Esophagus mucosa (tissue), 1 donor: ENCODE measurements at places on chromosomes 2 and 18.

GRCh38 chr2:36486521-36487044 is 111.4 kb downstream of the FEZ2 start:
- ATAC-seq: no peak

GRCh38 chr2:129480790-129481189 is 498.7 kb upstream of the RAB6C start:
- ATAC-seq: no peak

DNA sequence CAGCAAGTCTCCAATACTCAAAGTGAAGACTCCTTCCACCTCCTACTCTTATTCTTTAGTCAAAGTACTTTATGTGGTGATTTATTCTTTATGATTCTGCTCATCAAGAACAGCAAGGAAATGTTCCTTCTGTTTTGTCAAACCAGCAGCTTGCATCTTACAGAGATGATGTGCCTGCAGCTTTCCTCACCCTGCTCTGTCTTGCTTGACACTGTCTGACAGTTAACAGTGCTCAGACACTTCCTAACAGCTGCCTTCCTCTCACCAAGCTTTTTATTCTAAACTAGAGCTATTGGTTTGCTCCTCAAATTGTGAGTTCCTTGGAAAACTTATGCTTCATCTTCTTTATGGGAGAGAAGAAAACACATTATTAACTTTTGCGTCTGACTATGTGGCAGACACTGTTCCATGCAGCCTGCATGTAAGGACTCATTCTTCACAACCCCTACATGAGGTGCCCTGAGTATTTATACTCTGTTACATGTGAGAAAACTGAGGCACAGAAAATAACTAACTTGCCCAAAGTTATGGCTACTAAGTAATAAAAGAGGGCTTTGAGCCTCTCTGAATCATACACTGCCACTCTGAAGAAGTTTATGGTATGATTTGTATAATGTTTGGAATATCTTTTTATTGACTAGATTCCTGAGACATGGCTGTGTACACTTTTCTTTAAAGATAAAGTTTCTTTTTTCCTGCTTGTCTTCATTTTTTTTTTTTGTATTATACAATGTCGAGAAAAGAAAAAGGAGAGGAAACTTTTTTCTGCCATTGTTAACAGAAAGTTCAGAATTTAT is 723.3 kb upstream of the DDX18 start:
- no peak for ATAC-seq

- no peak for ATAC-seq
Measured at GRCh38 chr2:205002390-205002789, 457.1 kb downstream of the PARD3B start.

GRCh38 chr2:175195012-175195411 is 13.5 kb upstream of the ATP5MC3 start:
- no peak for ATAC-seq

- ATAC-seq: peak; percentile 32
Measured at GRCh38 chr2:46814160-46814961, 101.2 kb downstream of the MCFD2 start.

GRCh38 chr2:70002241-70002899 is 40.9 kb upstream of the ASPRV1 start:
- no peak for ATAC-seq

DNA sequence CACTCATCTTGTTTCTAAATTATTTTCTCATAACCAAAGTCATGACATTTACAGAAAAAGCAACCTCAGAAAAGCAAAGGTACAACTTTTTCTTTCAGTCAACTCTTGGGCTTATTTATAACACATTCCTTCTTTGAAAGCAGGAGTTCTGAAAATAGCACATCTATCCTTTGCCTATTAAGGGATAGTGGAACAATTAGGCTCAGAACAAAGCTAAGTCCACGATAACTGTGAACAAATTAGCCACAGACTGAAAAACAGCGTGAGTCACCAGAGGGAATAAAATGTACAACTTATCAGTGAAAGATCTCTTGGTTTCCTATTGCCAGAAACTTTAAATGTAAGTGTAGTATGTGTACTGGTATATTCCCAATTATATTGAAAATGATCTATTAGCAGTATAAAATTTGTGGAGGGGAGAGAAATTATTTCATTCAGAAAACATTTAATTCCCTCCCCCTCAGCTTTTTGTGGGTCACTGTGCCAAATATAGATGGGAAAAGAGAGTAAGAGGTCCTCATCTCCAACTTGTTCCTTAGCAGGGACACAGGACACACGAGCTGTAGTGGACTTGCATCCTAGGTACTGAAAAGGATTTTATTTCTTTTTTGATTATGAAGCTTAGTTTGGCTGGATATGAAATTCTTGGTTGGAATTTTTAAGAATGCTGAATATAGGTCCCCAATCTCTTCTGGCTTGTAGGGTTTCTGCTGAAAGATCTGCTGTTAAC is 15.4 kb upstream of the MATN3 start:
- no peak for ATAC-seq

DNA sequence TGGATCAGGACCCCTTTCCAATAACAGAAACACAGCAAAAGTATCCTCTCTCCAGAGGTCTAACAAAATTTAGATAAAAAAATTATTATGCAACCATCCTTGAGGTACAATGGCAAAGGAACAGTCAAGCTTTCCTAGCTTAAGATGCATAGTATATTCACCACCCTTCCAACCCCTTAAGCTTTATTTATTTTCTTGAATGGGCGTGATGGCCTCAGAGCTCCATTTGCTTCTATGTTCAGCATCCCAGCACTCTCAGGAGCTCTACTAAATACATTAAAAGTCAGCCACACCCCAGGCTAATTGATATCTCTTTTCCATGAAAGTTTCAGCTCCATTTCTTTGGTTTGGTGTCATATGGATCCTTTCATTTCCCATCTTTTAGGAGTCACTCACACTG is 1335.2 kb upstream of the ZEB2 start:
- no peak for ATAC-seq

DNA sequence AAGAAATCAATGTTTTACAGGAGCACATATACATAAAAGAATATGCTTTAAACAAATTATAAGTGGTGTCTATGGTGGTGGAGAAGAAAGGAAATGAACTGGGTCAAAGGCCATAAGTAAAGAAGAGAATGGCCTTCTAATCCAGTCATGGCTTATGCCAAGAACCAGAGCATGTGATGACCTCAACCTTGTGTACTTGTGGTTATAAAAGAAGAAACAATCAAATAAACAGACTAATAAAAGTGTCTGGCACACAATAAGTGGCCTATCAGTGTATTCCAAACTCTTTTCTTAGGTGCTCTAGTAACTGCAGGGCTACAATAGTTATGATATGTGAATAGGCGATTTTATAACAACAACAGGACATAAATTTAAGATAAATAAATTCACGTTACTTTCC is 2.6 kb downstream of the SERPINB11 start:
- no peak for ATAC-seq

DNA sequence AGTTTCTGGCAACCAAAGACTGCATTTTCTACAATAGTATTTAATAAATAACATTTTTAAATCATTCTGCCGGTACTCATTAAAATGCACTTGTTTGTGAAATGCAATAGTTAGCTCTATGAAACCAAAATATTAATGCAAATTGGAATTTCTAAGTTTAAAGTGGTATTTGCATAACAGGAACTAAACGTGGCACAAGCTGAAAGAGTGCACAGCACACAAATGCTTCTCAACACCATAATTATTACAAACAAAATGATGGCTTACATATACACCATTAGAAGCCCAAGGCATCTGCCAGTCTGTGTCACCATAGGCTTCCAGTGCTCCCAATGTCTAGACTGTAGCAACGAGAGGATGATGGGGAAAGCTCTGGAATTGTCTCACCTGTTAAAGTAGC is 280.5 kb downstream of the TCF4 start:
- no peak for ATAC-seq

GRCh38 chr2:136582628-136583205 is 182.6 kb upstream of the THSD7B start:
- no peak for ATAC-seq

DNA sequence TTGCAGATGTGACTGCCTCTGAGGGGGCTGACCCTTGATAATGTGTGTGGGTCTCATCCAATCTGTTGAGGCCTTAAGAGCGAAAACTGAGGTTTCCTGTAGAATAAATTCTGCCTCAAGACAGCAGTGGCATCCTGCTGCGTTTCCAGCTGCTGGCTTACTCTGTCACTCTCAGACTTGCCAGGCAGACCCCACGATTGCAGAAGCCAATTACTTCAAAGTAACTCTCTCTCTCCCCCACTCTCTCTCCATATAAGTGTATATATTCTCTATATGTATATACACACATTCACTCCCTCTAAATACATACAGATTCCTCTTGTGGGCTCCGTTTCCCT is 152.5 kb upstream of the ALKAL2 start:
- ATAC-seq: no peak

GRCh38 chr2:129233166-129233565 is 746.3 kb upstream of the RAB6C start:
- no peak for ATAC-seq

DNA sequence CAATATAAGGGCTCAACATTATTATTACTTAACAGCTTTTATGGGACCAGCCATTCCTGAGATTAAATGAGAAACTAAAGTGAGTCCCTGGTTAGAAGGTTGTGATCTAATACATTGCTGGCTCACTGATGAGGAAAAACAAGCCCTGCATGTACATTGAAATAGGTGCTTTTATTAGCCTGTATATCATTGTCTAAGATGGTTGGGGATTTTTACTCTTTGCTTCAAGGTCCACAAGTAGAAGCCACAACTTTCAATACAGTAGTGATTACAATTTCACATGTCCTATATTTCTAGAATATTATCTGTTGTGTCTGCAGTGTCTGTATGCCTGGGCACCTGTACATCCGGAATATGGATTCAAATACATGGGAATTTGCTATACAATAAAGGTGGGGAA is 104.1 kb upstream of the FZD5 start:
- ATAC-seq: no peak

DNA sequence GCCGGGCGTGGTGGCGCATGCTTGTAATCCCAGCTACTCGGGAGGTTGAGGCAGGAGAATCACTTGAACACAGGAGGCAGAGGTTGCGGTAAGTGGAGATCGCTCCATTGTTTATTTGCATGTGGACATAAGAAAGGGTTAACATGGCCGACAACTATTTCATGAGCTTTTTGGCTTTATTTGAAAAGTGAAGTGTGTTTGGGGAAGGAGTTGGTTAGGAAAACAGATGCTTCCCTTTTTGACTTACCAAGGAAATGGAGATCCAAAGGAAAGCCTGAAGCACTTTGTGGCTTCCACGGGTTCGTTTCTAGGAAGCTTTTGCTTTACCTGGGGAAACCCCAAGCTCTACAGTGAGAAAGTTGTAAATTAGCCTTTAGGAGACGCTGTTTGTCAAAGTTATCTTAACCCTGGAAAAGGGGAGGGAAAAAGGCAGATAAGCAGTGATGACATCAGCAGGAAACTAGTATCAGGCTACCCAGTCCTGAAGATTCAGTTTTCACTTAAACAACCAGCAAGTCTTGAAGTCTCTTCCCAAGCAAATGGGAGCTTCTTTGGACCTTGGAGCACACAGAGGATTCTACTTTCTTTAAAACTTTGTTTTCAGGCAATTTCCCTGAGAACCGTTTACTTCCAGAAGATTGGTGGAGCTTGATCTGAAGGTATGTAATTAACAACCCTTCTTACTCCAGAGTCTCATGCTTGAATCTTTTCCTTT is at the start of gene CASP10:
CASP10 (plus strand) TSS at position 492 of the 715 bp plus-strand sequence. CDS start 2,637 bp downstream, outside the sequence.
- ATAC-seq: peak; percentile 79

DNA sequence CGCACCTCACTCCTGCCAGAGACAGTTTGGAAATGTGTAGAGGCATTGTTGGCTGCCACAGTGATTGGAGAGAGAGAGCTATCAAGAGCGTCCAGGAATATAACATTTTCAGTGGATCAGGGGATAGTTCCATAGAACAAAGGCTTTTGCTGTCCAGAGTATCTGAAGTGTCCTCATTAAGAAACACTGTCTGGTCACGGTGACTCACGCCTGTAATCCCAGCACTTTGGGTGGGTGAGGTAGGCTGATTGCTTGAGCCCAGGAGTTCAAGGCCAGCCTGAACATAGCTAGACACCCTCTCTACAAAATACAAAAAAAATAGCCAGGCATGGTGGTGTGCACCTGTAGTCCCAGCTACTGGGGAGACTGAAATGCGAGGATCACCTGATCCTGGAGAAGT is 231.1 kb downstream of the MBD5 start:
- ATAC-seq: no peak

GRCh38 chr18:28837100-28837499 is 660.2 kb upstream of the CDH2 start:
- ATAC-seq: no peak

- ATAC-seq: no peak
Measured at GRCh38 chr2:195477248-195477995, 179.6 kb upstream of the SLC39A10 start.

- no peak for ATAC-seq
Measured at GRCh38 chr2:8268172-8268783, 413.6 kb upstream of the ID2 start.

DNA sequence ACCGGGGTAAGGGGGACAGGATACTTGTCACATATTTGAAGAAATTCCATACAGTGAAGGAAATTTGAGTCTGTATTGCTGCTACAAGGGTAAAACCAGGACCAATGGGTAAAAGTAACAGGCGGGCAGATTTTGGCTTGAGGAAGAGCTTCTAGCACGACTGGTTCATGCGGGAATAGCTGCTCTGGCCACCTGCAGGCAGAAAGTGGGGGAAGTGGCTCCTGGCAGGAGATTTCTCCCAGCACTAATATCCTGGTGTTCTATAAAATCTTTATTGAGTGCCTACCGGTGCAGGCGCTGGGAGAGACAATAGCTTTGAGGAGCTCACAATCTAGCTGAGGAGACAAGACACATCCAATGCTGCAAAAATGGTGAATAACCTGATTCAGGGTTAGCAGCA is 198.5 kb downstream of the LOXHD1 start:
- no peak for ATAC-seq

- ATAC-seq: peak; percentile 56
Measured at GRCh38 chr2:127695491-127696472, 5.5 kb upstream of the SFT2D3 start.

GRCh38 chr2:25339211-25339674 is 2.5 kb downstream of the DNMT3A start:
- ATAC-seq: no peak

GRCh38 chr2:39679805-39680204 is 14.1 kb downstream of the TMEM178A start:
- no peak for ATAC-seq
